ENCODE measurements at places on chromosomes 3 and 15. TPM values are rescaled to one million over a fixed set of nuclear protein-coding genes. Genes with fewer than 3 reads are reported as not detected.

Gene ANKRD34C
- total RNA-seq, result not detected

Gene CCNB2
- 18.7 TPM for total RNA-seq

Gene LRTM1
- not detected for total RNA-seq

Gene BSN
- under 0.01 TPM for total RNA-seq

Gene IGDCC3
- total RNA-seq, result not detected

Gene RAF1
- total RNA-seq, result 72.9 TPM

Gene GATM
- total RNA-seq, result not detected

Measured in bladder microvascular endothelial cell (primary cell).